Right lung (tissue), 10 donors: ENCODE measurements at places on chromosomes 4 and X. TPM values are rescaled to one million over a fixed set of nuclear protein-coding genes. Genes with fewer than 3 reads are reported as not detected.

USP17L29 gene
- polyA plus RNA-seq, result not detected

GRCh38 chr4:62618042-62618441, 1417.9 kb downstream of the ADGRL3 start:
- no peak for DNase-seq

- DNase-seq, result peak; percentile 32
Observed at GRCh38 chrX:43750248-43750676, 94.2 kb downstream of the MAOA start.

DNA sequence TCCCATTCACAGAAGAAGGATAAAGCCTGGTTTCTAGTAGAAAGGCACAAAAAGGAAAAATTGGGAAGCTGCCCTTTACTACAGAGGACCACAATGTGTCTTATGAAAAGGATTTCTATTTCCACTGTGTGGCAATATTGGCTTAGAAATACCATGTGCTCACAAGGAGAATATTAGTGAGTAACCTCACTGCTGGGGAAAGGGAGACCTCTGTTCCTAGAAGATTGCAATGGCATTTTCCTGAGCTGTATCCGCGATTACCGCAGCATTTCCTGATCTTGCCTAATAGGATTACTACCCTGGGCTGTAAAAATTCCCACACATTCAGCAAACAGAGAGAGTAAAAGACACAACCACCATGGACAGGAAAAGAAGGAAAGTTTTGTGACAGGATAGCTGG, 308.8 kb upstream of the TECRL start:
- no peak for DNase-seq

GRCh38 chrX:148501386-148502066, 1.1 kb downstream of the AFF2 start:
- no peak for DNase-seq
